CD4-positive, CD25-positive, alpha-beta regulatory T cell (primary cell): ENCODE measurements at places on chromosomes 5 and 9.

DNA sequence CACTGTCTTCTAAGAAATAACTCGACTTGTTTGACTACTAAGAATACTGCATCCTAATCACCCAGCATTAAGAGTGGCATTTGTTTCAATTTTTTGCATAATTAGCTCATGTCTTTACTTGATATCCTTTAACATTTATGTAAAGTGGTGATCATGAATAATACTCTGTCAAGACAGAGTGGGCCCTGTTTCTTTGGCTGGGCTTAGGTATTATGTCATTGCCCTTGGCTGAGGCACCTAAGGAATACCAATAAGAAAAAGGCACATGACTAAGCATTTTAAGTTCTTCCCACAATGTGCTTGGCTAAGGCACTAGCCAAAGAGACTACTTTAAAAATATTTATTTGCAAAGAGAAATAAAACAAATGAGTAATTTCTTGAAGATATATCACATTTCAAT lies 308.1 kb downstream of the CTNND2 start:
- no peak for DNase-seq

DNA sequence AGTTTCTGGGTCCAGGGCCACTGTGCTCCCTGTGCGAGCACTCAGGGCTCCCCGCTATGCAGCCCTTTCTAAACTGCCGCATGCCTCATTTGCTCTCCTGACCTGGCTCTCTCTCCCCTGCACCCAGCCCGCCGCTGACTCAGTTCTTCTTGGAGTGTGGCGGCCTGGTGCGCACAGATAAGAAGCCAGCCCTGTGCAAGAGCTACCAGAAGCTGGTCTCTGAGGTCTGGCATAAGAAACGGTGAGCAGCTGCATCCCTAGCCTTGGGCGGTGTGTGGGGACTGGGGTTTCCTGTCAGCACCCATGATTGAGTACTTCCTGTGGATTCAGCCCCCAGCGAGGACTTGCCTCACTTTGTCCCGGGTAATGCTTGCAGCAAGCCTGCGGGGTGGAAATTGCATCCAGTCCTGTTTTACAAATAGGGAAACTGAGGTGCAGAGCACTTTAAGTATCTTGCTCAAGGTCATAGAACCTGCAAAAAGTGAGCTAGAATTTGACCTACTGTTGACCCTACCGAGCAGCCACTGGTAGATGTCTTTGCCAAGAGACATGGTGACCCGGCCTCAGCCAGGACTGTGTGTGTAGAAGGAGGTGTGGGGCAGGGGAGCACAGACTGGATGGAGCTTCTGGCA lies 27.9 kb downstream of the USP20 start:
- DNase-seq: peak; percentile 56

DNA sequence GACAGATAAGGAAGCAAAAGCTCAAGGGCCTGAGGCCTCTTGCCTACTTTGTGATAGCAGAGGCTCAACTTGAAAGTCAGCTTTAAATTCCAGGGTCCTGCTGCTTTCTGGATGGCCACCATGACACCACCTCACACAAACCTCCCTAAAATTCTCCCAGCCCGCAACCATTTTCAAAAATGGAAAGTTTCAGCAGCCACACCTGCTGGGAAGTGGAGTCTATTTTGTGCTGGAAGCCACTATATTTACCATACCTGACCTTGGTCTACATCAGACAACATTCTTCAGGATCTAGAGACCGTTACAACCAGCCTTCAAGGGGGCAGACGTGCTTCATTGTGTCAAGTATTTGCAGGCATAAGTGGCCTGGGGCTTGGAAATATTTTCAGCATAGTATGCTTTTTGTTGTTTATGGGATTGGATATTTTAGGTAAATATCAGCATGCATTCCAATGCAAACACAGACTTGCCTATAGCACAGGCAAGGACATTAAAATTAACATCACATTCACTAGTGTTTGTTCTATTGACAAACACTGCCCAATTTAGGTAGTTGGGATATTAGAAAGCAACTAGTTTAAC lies 50.9 kb downstream of the BOD1 start:
- DNase-seq: no peak

DNA sequence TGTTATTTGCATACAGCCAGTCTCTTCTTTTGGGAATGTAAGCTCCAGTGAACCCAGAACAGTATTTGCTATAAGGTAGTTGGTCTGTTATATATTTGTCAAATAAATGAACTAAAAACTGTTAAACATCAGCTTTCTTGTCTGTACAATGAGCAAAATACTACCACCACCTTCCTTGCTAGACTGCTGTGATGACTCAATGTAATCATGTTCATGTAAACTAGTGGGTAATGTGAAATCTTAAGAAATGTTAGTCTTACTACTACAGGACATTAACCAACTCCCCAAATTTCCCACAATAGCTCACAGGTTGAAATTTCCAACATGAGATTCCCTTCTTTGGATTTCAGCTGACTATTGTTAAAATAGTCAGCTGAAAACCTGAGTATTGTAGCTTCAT lies 176.1 kb downstream of the TRPM3 start:
- DNase-seq: no peak

DNA sequence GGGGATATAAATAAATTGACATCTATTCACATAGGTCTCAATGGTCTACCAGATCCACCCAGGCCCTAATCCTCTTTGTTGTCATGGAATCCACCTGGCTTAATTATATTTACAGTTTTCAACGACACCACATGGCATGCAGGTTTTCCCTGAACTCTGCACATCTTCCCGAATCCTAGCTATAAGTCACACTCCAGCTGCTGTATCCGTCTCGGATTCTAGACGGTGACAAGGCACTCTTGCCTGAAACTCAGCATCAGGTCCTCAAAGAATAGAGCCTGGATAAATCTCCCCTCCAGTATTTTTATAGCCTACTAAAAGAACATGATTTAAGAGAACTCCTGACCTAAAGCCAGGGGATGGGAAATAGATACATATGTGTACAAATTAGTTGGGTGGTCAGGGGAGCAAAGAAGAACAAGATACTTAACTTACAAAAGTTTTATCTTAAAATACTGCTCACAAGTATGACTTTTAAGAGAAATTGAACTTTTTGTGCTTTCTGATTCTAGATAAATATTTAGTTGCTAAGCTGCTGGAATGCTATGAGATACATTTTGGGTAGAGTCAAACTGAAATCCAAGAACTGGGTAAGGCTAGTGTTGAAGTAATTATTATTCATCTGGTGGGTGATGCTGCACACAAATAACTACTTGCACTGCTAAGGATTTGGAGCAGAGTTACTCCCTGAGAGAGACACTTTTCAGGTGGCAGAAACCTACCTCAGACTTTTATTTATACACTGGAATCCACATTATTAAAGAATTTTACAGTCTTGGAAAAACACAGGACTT lies 187.3 kb downstream of the EFNA5 start:
- DNase-seq: no peak
